RCC 7860 (cell line): ENCODE measurements at places on chromosomes 1 and 21.

DNA sequence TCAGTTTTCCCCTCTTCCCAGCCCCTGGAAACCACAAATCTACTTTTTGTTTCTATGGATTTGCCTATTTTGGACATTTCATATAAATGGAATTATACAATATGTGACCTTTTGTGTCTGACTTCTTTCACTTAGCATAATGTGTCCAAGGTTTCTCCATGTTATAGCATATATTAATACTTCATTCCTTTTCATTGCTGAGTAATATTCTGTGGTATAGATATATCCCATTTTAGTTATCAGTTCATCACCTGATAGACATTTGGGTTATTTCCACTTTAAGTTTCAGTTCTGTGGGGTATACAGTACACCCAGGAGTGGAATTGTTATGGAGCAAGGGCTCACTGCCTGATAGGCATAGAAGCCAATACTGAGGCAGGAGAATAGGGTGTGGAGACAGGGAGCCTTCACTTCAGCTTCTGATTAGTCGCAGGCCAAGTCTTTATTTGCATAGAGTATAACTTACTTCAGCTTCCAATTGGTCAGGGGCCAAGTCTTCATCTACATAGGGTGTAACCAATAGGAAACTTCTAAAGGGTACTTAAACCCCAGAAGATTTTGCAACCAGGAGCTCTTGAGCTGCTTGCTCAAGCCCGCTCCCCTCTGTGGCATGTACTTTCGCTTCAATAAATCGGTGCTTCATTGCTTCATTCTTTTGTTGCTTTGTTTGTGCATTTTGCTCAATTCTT, 8.3 kb upstream of the NVL start:
- no peak for DNase-seq

DNA sequence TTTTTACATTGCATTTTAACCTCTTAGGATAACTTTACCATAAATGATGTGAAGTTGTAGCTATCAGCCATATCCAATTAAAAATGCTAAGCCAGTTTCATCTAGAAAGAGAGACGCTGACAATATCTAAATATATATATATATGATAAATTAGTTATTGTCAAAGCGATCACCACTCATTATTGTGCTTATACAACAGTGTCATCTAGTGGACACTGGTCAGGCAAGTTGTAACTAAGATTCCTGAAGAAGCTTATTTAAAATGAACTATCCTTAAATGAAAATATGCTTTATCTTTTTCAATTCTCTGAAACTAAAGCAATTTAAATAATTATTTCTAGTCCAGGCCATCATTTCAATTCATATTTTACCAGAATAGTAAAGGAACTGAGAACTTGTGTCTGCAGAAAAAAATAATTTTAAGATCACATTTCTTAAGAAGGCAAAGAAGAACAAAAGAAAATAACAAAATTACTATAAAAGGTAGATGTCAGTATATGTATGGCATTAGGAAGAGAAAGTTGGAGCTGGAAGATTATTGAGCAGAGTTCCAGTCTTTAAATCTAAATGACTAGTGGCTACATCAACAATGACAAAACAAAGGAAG, 193.3 kb upstream of the SNX7 start:
- DNase-seq = peak; percentile 60

GRCh38 chr1:30034105-30034626, 689.2 kb downstream of the MATN1 start:
- DNase-seq = no peak

- no peak for DNase-seq
These were observed 19.0 kb upstream of the CYP4A11 start for GRCh38 chr1:46960250-46960649.
